Mesothelial cell of epicardium (in vitro differentiated cells): ENCODE measurements at places on chromosomes 5 and 9. TPM values are rescaled to one million over a fixed set of nuclear protein-coding genes. Genes with fewer than 3 reads are reported as not detected.
A peak's percentile ranks its signal among the peaks of the same experiment; 100 is the strongest.

GRCh38 chr9:128056887-128057723, 10.0 kb downstream of the NAIF1 start:
- no peak for DNase-seq
- no peak overlapping the region for H3K4me3 ChIP-seq
- no peaks in the 10 kb centered on the region for H3K27me3 ChIP-seq
- peaks cover 20% of the 10 kb centered on the region for H3K4me1 ChIP-seq
- H3K36me3 ChIP-seq: peaks cover 5% of the 10 kb centered on the region

Gene SVEP1
- 44.5 to 47.2 TPM (median 45.2 TPM) in 3 replicates for total RNA-seq

DNA sequence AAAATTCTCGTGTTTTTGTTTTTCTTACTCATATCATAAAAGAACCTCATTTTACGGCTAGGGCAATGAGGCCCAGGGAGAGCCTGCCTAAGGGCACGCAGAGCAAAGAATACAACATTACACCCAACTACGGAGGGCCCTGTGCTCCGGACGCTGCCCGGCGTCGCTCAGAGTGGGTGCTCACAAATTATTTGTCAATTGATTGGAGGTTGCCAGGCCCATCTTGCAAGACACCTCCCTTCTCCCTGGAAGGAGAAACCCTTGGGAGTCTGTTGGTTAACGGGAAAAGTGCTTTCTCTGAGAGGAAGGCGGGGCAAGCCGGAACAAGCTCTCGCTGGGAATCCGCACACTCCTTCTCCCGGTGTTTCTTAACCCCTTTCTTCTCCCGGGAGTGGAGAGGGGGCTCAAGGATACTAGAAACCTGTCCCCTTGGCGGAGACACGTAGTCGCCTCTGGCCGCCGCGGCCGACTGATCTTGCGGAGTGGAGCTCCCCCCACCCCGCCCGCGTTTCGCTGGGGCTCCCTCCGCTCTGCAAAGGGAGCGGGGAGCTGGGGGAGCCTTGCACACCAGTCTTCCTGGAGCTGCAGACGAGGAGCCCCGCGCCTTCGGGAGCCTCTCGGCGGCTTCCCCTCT, 599.3 kb upstream of the SGCD start:
- H3K36me3 ChIP-seq: no peaks in the 10 kb centered on the region
- peaks cover 7% of the 10 kb centered on the region for H3K4me1 ChIP-seq
- peaks cover 95% of the 10 kb centered on the region for H3K27me3 ChIP-seq
- H3K4me3 ChIP-seq: peak overlapping the region; percentile 39

- H3K27ac ChIP-seq: no peak overlapping the region
- peaks cover 43% of the 10 kb centered on the region for H3K4me1 ChIP-seq
- H3K4me3 ChIP-seq: no peak overlapping the region
- no peaks in the 10 kb centered on the region for H3K27me3 ChIP-seq
- DNase-seq: no peak
- H3K36me3 ChIP-seq: no peaks in the 10 kb centered on the region
These were observed 120.5 kb downstream of the PRDM6 start for GRCh38 chr5:123209502-123210027.

Gene LCN15
- 1.3 to 3.5 TPM (median 1.9 TPM) in 3 replicates for total RNA-seq

DNA sequence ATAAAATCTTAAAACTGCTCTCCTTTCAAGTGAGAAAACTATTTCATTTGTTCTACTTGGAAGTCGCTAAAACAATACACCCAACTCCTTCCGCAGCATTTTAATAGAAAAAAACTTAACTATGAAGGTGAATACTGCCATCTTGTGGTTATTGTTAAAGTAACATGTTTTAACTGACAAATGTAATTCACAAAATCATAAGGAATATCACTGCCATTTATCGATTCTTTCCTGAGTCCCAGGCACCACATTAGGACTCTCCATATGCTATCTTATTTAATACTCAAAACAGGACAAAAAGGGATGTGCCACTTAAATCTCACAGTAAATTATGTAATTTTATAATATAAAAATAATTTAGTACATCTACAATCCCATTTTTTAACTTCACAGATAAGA, 130.5 kb upstream of the ITGA1 start:
- no peak overlapping the region for H3K27ac ChIP-seq
- peaks cover 8% of the 10 kb centered on the region for H3K4me1 ChIP-seq
- H3K36me3 ChIP-seq: no peaks in the 10 kb centered on the region

DNA sequence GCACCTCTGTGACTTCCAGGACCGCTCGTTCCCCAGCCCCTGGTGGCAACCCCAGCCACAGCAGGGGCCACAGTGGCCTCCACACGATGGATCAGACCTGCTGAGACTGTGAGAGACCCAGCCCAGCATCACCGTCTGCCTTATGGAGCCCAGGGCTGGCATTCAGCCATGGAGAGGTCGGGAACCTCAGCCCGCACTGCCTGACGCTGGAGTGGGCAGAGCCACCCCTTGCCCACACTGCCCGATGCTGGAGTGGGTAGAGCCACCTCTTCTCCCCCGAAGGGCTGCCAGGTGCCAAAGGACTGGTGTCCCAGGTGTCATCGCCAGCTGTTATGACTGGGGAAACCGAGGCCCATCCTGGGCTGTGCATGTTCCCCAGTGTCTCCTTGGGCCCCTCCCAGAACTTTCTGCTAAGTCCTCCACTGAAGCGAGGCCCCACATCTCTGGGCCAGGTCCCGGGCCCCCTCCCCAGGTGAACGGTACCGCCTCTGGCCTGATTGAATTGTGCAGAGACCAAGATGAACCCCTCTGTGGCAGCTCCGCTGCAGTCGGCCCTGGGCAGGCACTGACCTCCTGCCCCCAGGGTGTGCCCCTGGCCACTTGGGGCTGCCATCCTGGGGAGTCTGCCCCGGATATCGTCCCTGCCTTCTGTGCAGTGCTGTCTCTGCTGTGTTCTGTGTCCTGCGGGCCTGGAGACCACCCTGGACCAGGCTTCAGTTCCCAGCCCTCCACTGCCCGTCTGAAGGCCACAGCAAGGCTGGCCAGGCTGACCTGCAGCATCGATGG, 137.1 kb downstream of the ADAMTS2 start:
- no peaks in the 10 kb centered on the region for H3K27me3 ChIP-seq
- DNase-seq: no peak
- H3K36me3 ChIP-seq: no peaks in the 10 kb centered on the region
- H3K4me3 ChIP-seq: no peak overlapping the region

DNA sequence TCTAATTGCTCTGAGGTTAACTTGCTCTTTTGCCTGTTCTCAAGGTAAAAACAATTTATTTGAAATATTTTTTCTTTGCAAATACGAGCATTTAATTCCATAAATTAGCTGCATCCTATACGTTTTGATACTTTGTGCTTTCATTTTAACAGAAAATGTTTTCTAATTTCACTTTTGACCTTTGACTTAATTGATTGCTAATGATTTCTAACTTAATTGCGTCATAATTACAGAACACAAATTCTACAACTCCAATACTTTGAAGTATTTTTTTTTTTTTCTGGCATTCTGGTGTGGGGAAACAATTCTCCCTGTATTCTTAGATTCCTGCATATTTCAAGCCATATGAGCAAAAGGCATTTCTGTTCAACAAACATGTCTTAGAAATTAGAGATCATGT, 134.0 kb downstream of the ISOC1 start:
- DNase-seq: no peak
- no peak overlapping the region for H3K27ac ChIP-seq
- no peak overlapping the region for H3K4me3 ChIP-seq
- H3K4me1 ChIP-seq: no peaks in the 10 kb centered on the region
- H3K36me3 ChIP-seq: no peaks in the 10 kb centered on the region

DNA sequence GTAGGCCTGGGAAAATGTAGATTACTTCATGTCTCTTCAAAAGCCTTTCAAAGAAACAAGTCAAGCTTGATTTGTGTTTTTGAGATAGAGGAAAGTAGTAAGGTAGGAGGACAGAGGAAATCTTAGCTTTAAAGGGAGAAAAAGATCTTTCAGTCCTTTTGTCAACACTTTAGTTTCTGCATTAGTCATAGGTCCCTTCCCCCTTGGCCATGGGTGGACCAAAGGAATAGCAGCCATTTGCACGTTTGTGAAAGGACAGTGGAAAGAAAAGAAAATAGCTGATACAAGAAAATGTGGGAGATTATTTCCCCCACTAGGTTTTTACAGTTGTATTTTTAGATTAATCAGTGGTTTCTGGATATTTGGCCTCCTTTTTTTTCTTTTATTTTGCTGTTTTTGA, 121.9 kb upstream of the GRHPR start:
- no peaks in the 10 kb centered on the region for H3K27me3 ChIP-seq
- DNase-seq: no peak
- H3K4me1 ChIP-seq: peaks cover 3% of the 10 kb centered on the region
- H3K36me3 ChIP-seq: peaks cover 7% of the 10 kb centered on the region
- no peak overlapping the region for H3K4me3 ChIP-seq
